Spleen (tissue), 13 donors: ENCODE measurements at places on chromosomes 13 and 19.

- DNase-seq, result no peak
Observed at GRCh38 chr13:39149896-39150295, 111.6 kb downstream of the NHLRC3 start.

- no peak for DNase-seq
Observed at GRCh38 chr13:93361703-93362102, 135.1 kb downstream of the GPC6 start.

DNA sequence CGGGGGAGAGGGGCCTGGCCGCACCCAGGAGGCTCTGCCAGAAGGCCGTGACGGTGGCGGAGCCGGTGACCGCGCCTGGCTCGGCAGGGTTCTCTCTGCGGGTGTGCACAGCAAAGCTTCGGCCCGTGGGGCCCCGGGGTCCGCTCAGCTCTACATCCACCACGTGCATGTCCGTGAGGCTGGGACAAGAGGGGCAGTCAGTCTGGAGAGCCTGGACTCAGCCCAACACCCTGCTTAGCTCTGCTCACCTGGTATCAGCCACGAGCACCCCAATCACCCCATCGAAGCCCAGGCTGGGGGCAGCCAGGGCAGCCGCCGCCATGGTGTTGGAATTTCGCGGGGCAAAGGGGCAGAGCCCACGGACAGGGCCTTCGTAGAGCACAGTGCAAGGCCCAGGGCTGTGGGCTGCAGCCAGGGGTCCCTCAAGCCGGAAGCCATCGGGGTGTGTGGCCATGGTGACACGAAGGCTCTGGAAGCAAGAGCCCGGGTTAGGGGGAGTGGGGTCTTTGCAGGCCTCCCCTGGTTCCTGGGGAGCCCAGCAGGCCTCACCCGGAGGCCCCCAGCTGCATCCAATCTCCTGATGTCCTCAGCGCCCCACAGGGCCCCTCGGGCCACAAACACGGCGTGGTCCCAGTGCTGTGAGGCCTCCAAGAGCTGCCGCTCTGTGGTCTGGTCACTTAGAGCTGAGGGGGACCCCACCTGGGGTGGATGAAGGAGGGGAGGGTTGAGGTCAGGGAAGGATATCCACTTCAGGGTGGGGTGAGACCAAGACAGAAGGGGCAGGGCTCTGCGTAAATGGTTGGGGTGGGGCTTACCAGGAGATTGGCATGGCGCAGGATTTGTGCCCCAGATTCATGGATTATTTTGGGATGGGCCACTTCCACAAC lies 1.4 kb downstream of the ASPDH start:
- DNase-seq, result peak; percentile 89

- DNase-seq, result peak; percentile 85
Observed at GRCh38 chr19:40974633-40975037, 16.4 kb upstream of the CYP2B6 start.

DNA sequence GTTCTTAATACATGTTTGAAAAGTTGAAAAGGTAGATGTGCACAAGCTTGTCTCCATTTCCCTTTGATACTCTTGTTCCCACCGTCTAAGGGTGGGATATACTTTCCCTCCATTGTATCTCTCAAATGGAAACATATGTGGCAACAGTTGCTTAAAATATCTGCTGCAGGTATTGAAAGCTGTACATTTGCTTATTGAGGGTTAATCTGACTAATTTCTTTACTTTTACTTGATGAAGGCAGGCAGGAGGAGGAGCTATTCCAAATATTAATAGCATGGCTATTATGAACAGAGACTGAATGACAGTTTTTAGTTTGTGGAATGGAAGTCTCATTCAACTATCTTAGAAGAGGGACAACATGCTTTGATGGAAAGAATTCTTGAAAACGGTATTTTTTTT lies 103.8 kb downstream of the SLC10A2 start:
- DNase-seq, result no peak
